ENCODE measurements at places on chromosomes 4 and X. TPM values are rescaled to one million over a fixed set of nuclear protein-coding genes. Genes with fewer than 3 reads are reported as not detected.
A peak's percentile ranks its signal among the peaks of the same experiment; 100 is the strongest.

GRCh38 chrX:71000139-71000538 is 68.0 kb downstream of the SNX12 start:
- DNase-seq: no peak
- H3K27me3 ChIP-seq: peaks cover 2% of the 10 kb centered on the region
- H3K4me1 ChIP-seq: no peaks in the 10 kb centered on the region
- H3K27ac ChIP-seq: no peak overlapping the region

Gene ZFP42
- total RNA-seq: 4.5 TPM

DNA sequence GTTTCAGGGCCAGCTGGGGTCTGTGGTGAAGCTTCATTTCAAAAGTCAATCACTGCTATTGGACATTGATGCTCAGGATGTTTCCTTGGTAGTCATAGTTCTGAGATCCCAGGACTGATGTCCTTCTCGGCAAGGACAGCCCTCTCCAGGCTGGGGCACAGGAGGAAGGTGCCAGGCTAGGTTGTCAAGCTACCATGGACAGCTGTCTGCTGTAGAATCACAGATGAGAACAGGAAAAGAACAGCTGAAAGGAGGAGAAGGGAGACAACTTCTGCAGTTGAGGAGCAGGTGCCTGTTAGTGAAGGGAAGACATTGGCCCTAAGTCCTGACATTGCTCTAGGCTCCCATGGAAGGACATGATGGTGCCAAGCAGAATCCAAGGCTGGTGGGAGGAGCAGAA is 58.0 kb downstream of the XAGE2 start:
- H3K36me3 ChIP-seq: no peaks in the 10 kb centered on the region
- no peak for DNase-seq
- H3K4me3 ChIP-seq: no peak overlapping the region
- H3K27me3 ChIP-seq: no peaks in the 10 kb centered on the region
- no peak overlapping the region for H3K27ac ChIP-seq
- peaks cover 5% of the 10 kb centered on the region for H3K4me1 ChIP-seq

Gene HMGB3
- 34.7 TPM for total RNA-seq

DNA sequence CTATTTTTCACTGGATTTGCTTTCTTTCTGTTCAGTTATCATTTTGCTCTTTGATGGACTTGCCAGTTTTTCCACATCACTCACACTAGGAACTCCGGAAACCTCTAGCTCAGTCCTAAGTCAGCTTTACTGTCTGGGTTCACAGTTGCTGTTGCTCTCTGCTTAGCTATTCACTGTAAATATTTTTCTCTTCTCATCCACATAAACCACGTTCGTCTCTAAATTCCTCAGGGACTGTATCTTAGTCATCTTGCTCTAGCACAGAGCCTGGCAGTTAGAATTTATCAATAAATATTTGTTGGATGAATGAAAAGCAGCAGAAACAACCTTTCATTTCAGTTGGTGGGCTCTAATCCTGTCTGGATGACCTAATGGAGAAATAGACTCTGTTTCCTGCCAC is 119.4 kb upstream of the DMD start:
- no peaks in the 10 kb centered on the region for H3K4me1 ChIP-seq
- no peaks in the 10 kb centered on the region for H3K27me3 ChIP-seq
- H3K4me3 ChIP-seq: no peak overlapping the region
- no peak overlapping the region for H3K27ac ChIP-seq
- H3K36me3 ChIP-seq: no peaks in the 10 kb centered on the region

- no peak overlapping the region for H3K4me3 ChIP-seq
- no peaks in the 10 kb centered on the region for H3K36me3 ChIP-seq
- H3K27ac ChIP-seq: no peak overlapping the region
- H3K27me3 ChIP-seq: no peaks in the 10 kb centered on the region
Measured at GRCh38 chr4:46931981-46932380, 22.9 kb upstream of the COX7B2 start.

GRCh38 chr4:48126621-48127020 is 7.4 kb downstream of the TXK start:
- no peaks in the 10 kb centered on the region for H3K36me3 ChIP-seq
- no peak overlapping the region for H3K4me3 ChIP-seq
- peaks cover 8% of the 10 kb centered on the region for H3K4me1 ChIP-seq

Gene ANXA10
- total RNA-seq: not detected

DNA sequence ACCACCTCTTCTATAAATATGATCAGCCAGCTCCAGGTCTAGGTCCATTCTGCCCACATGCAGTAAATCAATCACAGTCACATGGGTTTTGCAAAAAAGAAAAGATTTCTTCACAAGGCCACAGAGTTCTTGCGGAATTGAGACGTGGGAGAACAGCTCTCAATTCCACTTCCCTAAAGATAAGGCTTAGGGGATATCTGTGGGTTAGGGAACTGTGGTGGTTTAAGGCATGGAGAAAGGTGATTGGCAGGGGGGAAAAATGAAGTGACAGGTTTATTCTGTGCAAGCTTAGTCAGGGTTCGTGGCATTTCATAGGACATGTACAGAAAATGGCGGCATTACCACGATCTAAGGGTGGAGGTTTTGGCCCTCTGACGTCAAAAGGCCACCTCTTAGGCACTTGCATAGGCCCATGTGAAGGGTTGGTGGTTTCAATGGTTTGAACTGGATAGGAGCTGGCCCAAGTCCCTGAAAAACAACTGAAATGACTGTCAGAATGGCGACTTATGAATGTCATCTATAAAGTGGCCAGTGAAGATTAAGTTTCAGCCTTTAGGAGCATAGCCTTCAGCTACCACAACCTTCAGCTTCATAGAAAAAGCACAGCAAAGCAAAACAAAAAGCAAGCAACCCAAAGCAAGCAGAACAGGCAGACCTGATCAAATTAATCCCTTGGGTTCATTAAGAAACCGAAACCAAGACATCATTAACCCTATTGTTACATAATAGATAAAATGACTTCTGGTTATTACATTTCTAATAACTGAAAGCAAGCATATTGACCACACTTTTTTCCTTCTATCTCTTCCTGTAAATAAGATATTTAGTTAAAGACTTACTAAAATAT is 289.8 kb upstream of the SFRP2 start:
- no peak for DNase-seq
- H3K4me3 ChIP-seq: no peak overlapping the region
- H3K4me1 ChIP-seq: peaks cover 5% of the 10 kb centered on the region
- H3K36me3 ChIP-seq: no peaks in the 10 kb centered on the region
- H3K27ac ChIP-seq: no peak overlapping the region
- no peaks in the 10 kb centered on the region for H3K27me3 ChIP-seq

DNA sequence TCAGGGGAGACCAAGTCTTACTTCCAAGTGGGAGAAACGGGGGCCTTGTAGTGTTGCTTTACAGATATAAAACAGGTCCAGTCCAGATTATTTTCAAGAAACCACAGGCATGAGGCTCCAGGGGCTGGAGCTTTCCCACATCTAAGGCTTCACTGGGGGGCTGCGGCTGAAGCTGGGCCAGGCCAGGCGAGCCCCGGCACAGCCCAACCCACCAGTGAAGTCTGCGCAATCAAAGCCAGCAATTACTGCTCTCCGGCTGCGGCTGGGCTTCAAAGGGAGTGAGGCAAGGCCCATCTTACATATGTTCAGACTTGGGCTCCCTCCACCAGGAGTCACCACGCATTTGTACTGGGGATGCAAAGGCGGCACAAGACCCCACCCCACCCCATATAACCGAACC is 61.7 kb downstream of the HADH start:
- no peaks in the 10 kb centered on the region for H3K27me3 ChIP-seq
- no peak overlapping the region for H3K27ac ChIP-seq
- no peaks in the 10 kb centered on the region for H3K4me1 ChIP-seq
- no peak for DNase-seq
- no peaks in the 10 kb centered on the region for H3K36me3 ChIP-seq

Gene GASK1B
- total RNA-seq: 25.8 TPM

GRCh38 chrX:13864264-13864663 is 47.4 kb upstream of the GPM6B start:
- no peak overlapping the region for H3K27ac ChIP-seq
- H3K27me3 ChIP-seq: no peaks in the 10 kb centered on the region
- H3K4me1 ChIP-seq: peaks cover 5% of the 10 kb centered on the region
- no peaks in the 10 kb centered on the region for H3K36me3 ChIP-seq
- no peak overlapping the region for H3K4me3 ChIP-seq

DNA sequence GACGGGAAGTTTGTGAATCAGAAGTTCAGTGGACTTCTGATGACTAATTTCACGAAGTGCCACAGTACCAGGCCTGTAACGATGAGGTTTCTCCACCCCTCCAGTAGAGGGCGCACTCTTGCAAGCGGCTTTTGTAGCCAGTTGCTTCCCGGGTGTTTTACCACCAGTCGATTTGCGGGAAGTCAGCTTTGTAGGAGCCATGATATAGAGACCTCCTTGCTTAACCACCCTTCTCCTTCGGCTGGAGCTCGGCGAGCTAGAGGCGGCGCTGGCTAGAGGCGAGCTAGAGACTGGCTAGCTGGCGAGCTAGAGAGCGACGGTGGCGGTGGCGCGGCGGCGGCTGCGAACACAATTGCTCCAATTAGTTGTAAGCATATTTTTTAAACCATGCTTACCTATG is 72.0 kb downstream of the IL1RAPL1 start:
- no peaks in the 10 kb centered on the region for H3K36me3 ChIP-seq
- no peak overlapping the region for H3K4me3 ChIP-seq
- DNase-seq: no peak
- no peaks in the 10 kb centered on the region for H3K4me1 ChIP-seq

GRCh38 chrX:41009850-41010846 is 75.1 kb upstream of the USP9X start:
- peaks cover 7% of the 10 kb centered on the region for H3K4me1 ChIP-seq
- peak overlapping the region; percentile 74 for H3K27ac ChIP-seq
- peak; percentile 89 for DNase-seq
- H3K27me3 ChIP-seq: no peaks in the 10 kb centered on the region
- H3K4me3 ChIP-seq: peak overlapping the region; percentile 40

DNA sequence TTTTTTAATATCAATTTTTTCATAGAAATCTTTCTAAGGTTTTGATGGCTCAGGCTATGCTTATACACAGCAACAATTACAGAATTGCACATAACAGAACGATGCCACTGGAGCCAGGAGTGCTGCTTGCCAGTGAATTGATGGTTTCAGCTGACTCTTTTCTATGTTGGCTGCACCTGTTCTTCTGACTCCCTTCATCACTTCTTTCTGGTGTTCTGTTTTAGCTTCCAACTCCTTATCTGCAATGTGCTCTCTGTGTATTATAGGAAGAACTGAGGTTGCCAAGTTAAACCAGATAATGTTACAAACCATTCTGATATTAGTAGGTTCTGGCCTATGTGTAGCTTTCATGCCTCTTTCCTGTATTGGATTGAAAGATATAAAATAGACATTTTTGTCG is 11.6 kb upstream of the VEGFD start:
- no peak overlapping the region for H3K27ac ChIP-seq
- no peak for DNase-seq
- no peak overlapping the region for H3K4me3 ChIP-seq
- H3K27me3 ChIP-seq: no peaks in the 10 kb centered on the region

- DNase-seq: no peak
- H3K27ac ChIP-seq: no peak overlapping the region
- no peaks in the 10 kb centered on the region for H3K4me1 ChIP-seq
- H3K4me3 ChIP-seq: no peak overlapping the region
- H3K36me3 ChIP-seq: no peaks in the 10 kb centered on the region
Measured at GRCh38 chr4:37188100-37188499, 56.4 kb upstream of the NWD2 start.

Gene MAGEA1
- total RNA-seq: not detected

DNA sequence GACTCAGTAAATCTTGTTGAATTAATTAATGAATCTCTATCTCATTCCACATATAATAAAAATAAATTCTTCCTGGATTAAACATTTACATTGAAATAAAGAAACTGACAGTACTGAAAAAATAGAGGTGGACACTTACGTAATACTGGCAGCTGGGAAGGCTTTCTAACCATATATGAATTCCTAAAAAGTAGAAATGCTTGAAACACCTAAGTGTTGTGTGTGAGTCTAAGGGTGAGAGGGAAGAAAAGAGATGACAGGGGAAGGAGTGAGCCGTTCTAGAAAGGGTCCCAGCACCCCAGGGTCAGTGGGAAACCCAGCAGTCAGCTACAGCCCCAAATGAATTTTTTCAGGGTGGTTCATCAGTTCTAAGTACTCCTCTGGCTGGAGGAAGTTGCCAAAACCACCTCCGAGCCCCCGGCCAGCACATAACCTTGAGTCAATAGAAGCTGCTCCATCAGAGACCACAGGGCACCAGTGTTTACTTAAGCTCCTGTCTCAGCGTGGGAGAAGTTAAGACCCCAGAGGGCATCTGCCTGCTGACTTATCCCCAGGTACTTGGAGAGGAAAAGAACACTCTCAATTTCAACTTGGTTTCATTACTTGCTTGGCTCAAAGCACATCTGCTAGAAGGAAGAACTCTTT is 18.3 kb downstream of the GAB3 start:
- peaks cover 79% of the 10 kb centered on the region for H3K4me1 ChIP-seq
- H3K27ac ChIP-seq: peak overlapping the region; percentile 71
- H3K27me3 ChIP-seq: no peaks in the 10 kb centered on the region
- H3K4me3 ChIP-seq: no peak overlapping the region
- no peaks in the 10 kb centered on the region for H3K36me3 ChIP-seq
- peak; percentile 81 for DNase-seq

Gene KLKB1
- total RNA-seq: not detected

DNA sequence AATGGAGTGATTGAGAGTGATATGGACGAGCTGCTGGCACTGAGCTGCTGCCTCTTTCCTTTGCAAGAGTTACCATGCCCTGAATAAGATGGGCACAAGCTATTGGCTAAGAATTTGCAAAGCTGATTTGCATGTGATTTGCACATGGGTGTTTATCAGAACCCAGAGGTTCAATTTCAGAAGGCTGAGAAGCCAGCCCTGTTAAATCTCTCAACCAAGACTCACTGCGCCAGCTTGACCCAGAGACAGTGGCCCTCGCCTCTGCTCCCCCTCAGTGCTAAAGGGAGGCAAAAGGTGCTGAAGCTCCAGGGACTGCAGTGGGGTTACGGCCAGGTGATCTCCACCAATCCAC is 701 bp downstream of the ARHGAP4 start:
- H3K27ac ChIP-seq: no peak overlapping the region
- peaks cover 8% of the 10 kb centered on the region for H3K4me1 ChIP-seq
- H3K36me3 ChIP-seq: no peaks in the 10 kb centered on the region
- no peak for DNase-seq

DNA sequence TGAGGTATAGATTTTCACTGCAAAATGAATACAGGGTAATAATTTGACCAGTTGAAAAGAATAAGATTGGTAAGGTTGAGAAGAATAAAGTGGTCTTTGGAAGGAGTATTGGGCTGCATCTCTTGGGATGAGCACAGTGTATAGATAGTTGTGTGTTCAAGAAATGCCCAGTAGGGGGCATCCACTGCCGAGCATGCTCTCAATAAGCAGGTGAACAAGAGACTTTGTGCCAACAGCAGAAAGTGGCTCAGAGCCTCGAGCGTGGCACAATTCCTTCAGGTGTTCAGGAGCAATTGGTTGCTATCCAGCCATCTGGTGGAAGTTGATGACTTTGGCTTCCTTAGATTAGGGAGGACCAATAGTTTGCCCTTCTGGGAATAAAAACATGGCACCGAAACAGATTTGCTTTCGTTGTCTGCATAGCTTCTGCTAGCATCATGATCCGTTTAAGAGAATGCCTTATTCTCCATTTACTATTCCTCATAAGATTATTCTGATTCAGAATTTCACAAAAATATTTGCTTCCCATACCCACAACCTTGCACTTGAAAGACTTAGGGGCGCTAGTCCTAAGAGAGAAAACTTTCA is 258.1 kb upstream of the NEIL3 start:
- no peak overlapping the region for H3K27ac ChIP-seq
- no peaks in the 10 kb centered on the region for H3K36me3 ChIP-seq
- H3K4me3 ChIP-seq: no peak overlapping the region
- no peak for DNase-seq

Gene CABS1
- total RNA-seq: not detected

- H3K27me3 ChIP-seq: no peaks in the 10 kb centered on the region
- H3K4me3 ChIP-seq: no peak overlapping the region
- H3K4me1 ChIP-seq: no peaks in the 10 kb centered on the region
- no peak overlapping the region for H3K27ac ChIP-seq
- H3K36me3 ChIP-seq: no peaks in the 10 kb centered on the region
Measured at GRCh38 chr4:184587701-184588100, 61.5 kb downstream of the CASP3 start.

Measured in astrocyte (in vitro differentiated cells and primary cell).